ENCODE measurements at places on chromosomes 1 and 21.

- no peak for DNase-seq
These were observed 49.8 kb downstream of the NFASC start for GRCh38 chr1:204920511-204920910.

DNA sequence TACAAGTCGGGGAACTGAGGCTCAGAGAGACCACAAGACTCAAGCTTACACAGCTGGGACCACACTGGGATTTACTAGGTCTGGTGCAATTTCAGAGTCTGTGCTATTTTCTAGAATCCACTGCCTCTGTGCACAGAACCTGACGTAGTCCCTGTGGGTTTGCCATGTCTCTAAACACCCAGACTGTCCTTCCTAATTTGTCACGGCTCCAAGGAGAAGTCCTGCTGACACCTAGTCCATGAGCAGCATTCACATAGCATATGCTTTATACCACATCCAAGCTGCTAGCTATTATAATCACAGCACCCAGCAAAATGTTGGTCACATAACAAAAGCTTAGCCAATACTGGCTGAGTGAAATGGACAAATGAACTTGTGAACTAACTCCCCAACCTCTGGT, 79.0 kb upstream of the HMGB4 start:
- DNase-seq: no peak

- no peak for DNase-seq
These were observed 234.5 kb upstream of the NEGR1 start for GRCh38 chr1:72516826-72517225.

- no peak for DNase-seq
These were observed 10.5 kb downstream of the KIAA1614 start for GRCh38 chr1:180923021-180923841.

DNA sequence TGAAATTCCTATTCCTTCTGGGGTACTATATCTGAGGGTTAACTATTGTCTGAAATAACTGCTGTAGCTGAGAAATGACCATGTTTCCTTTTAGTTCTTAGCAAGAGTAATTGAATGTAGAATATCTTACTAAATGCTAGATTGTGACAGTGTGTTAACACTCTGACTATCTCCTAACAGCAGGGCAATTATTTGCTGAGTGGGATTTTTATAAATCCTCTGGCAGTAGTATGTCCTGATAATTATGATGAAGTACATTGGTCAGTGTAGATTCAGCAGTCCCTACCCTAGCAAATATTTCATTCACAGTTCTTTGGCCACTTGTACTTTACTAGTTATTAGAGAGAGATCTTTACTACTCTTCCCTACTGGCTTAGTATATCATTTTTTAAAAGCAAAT, 138.6 kb downstream of the SPATA17 start:
- no peak for DNase-seq

DNA sequence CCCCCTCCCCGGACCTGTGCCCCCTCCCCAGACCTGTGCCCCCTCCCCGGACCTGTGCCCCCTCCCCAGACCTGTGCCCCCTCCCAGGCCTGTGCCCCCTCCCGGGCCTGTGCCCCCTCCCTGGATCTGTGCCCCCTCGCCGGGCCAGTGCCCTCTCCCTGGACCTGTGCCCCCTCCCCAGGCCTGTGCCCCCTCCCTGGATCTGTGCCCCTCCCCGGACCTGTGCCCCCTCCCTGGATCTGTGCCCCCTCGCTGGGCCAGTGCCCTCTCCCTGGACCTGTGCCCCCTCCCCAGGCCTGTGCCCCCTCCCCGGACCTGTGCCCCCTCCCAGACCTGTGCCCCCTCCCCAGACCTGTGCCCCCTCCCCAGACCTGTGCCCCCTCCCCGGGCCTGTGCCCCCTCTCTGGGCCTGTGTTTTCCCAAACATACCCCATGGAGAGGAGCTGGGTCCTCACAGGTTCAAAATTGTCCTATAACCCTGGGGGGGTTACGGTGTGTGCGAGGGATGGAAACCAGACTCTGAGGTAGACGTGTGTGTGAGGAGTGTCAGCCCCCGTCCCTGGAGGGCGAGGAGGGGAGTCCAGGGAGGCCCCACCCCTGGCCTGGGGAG, 47.6 kb upstream of the POFUT2 start:
- no peak for DNase-seq

DNA sequence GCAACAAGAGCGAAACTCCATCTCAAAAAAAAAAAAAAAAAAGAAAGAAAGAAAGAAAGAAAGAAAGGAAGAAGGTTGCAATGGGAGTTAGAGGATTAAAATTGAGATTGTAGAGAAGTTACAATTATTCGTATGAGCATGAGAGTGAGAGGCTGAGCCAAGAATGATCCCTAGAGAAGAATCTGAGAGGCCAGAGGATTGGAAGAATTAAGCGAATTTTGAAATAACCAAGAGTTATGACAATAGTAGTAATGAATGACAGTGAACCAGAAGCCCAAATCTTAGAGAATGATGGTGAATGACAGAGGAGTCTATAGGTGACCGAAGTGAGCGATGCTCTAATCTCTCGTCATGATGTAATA, 369 bp upstream of the ZYG11B start:
- no peak for DNase-seq

Data from NCI-H1105 (cell line).